ENCODE measurements at places on chromosomes 12 and 14.

DNA sequence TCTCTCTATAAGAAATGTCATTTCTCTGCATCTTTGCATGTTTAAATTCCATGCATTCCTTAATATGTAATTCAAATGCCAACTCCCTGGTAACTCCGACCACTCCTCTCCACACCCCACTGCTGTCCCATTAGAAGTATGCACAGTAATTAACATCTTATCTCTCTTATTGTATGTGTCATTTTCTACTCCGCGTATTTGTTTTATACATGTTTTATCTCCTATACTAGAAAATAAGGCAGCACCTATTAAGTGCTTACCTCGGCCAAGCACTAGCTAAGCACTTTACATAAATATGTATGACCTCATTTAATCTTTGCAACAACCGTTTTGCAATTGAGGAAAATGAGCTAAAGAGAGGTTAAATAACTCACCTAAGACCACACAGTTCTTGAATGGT lies 469.8 kb downstream of the BCAT1 start:
- DNase-seq: no peak

- no peak for DNase-seq
Observed at GRCh38 chr12:1841586-1842182, 21.3 kb downstream of the LRTM2 start.

DNA sequence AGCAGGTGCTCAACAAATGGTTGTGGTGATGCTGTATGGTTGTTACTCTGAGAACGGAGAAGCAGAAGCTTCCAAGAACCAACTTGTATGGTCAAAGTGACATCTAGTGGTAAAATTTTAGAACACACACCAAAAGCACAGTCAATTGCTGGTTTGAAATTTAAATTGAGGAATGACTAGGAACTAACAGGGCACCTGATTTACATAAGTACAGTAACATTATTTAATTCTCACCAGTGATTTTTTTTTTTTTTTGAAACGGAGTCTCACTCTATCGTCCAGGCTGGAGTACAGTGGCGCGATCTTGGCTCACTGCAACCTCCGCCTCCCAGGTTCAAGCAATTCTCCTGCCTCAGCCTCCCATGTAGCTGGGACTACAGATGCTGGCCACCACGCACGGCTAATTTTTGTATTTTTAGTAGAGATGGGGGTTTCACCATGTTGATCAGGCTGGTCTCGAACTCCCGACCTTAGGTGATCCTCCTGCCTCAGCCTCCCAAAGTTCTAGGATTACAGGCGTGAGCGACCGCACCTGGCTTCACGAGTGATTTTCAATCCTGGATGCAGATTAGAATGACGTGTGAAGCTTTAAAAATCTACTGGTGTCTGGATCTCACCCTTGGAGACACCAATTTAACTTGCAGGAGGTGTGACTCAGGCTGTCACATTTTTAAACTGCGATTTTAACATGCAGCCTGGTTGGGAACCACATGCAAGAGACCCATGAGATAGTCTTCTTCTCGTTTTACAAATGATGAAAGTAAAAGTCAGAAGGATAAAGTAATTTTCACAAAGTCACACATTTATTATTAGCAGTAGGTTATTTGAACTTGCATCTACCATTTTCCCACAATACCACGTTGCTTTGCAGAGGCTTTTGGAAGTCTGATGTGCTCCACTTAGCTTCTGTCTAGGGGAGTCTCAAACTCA lies 14.1 kb upstream of the NUMB start:
- peak; percentile 69 for DNase-seq

- DNase-seq: no peak
Observed at GRCh38 chr12:116418551-116418950, 140.6 kb upstream of the MAP1LC3B2 start.

- no peak for DNase-seq
Observed at GRCh38 chr14:66078006-66078405, 408.2 kb upstream of the CCDC196 start.

DNA sequence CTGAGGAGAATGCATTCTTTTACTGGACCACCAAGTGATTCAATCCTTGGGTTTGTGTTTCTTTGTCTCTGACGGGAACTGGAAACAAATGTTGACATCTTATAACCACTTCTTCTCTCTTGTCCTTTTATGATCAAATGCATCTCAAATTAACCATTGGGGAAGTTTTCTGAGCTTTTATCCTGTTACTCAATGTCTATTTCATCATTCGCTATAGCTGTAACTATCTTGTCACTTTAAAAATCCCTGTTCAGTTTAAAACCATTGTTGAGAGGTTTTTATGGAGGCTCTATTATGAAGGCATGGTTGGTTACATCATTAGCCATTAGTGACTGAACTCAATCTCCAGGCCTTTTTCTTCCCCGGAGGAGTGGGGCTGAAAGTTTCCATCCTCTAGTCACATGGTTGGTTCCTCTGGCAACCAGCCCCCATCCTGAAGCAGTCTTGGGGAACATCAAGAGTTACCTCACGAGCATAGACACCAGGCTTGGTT lies 2.7 kb upstream of the CLEC6A start:
- no peak for DNase-seq

- peak; percentile 18 for DNase-seq
Observed at GRCh38 chr14:46250113-46250703, 401.4 kb downstream of the RPL10L start.

Measured in iPS-NIHi11 (cell line).